CD14-positive monocyte (primary cell): ENCODE measurements at places on chromosomes 7 and 10.

- DNase-seq: no peak
Measured at GRCh38 chr10:119207713-119208552, 562 bp downstream of the GRK5 start.

GRCh38 chr7:150476819-150477631 lies 26.6 kb downstream of the GIMAP8 start:
- no peak for DNase-seq

- no peak for DNase-seq
Measured at GRCh38 chr7:5214236-5214635, 24.2 kb downstream of the WIPI2 start.

DNA sequence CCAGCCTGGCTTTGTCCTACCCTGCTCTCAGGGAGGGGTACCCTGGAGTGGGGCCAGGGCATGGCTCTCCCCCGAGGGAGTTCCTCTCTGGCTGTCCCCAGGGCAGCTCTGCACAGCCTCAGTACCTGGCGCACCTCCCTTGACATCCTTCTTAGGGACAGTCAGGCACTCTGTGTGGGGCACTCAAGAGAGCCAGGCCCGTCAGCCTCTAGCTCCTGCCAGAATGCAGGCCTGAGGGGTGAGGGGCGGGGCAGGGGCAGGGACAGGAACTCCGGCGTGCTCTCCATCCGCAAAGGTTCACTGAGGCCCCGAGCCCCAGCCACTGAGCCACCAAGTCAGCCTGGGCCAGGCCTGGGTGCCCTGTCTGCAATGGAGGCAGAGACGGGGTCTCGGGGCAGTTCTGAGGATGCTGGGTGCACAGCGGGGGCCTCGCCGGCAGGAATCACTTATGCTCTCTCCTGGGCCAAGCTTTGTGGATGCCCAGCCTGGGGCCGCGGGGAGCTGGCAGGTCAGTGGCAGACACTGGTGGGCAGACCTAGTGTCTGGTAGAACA lies 10.1 kb downstream of the LIMK1 start:
- no peak for DNase-seq

DNA sequence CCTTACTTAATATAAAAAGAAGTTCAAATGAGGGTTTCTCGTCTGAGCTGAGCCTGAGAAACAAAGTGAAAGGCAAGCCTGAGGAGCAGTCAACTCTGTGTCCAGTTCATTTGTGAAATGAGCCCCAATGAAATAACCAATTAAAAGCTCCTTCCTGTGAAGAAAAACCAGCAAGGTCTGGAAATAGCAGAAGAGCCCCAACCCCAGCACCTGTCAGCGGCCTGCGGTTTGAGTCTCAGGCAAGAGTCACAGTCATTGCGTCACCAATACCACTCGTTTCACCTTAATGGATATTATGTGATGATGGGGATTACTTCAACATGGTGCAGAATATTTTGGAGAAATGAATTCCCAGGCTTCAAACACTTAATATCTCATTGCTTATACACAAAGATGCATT lies 211.3 kb upstream of the DPP6 start:
- no peak for DNase-seq

DNA sequence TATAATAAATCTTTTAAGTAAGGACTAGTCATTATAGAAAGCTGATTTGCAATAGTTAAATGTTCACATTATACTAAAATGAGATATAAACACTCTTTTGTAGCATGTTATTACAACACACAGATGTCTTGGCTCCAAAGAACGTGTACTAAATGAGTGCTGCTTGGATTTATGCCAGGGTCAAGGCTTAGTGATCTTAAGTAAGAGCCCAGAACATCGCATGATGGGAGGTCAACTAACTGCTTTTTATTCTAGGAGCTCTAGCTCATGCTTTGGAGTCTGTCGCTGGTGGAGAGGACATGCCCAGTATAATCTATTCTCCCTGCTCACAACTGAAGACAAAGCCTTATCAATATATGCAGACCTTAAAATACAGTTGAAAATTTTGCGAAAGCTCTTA lies 315.1 kb downstream of the BBS9 start:
- DNase-seq: no peak

GRCh38 chr10:132022241-132022640 lies 40.5 kb upstream of the BNIP3 start:
- no peak for DNase-seq

DNA sequence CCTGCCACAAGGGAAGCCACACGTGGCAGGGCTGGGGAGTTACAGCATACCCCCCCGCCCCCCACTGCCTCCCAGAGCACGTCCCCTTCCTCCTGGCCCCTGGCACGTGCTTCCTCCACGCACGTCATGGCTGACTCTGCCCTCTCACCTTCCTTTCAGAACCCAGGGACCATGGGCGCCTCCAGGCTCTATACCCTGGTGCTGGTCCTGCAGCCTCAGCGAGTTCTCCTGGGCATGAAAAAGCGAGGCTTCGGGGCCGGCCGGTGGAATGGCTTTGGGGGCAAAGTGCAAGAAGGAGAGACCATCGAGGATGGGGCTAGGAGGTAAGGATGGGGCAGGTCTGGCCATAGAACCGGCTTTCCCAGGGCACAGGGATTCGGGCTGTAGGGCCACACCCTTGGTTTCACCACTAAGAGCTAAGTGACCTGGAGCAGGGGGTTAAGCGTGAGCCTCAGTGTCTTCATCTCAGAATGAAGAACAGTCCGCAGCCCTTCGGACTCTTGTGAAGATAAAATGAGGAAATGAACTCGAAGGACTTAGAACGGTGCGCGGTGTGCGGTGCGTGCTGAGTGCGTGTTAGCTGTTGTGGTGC lies 2.5 kb downstream of the NUDT1 start:
- DNase-seq: peak; percentile 15

DNA sequence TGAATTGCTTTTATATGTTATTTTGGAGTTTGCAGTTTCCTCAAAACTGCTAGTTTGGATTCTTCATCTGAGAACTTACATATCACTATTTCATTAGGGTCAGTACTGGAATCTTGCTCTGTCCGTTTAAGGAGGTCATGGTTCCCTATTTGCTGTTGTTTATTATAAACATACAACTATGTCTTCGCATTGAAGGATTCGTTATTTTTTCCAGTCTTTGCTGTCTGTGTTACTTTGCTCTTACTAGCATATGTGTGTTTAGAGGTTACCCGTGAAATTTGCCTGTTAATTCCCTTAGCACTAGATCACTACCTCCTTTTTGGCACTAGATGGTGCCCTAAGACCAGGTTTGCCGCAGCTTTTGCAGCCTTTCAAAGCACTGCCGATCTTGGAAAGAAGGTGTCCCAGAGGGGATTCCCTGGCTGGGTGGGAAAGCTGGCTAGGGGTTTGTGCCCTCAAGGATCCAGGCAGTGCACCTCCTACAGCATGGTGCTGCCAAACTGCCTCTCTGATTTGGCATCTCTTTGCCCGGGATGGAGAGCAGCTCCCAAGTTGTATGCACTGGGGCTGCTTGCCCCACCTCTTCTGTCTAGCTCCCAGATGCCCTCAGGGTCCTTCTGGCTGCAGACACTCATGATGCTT lies 103.1 kb upstream of the APBB1IP start:
- peak; percentile 75 for DNase-seq

- no peak for DNase-seq
Measured at GRCh38 chr10:188546-188945, 53.3 kb downstream of the ZMYND11 start.

DNA sequence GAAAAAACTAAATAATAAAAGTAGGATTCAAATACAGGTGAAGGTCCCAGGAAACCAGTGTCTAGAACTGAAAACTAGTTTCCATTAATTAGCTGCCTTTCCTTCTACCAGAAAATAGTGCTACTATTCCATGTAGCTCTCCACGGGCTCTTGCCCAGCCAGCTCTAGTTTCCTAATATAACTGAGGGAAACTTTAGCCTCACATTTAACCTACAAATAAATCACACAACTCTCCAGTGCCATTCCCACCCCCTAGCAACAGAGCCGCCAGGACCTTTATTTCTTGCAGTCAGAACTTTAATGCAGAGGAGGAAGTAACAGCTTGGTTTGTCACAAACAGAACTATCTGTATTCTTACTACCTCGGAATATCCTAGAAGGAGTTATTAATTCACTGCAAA lies 10.3 kb downstream of the TOMM7 start:
- no peak for DNase-seq

- DNase-seq: no peak
Measured at GRCh38 chr7:17477182-17477581, 178.7 kb downstream of the AHR start.

DNA sequence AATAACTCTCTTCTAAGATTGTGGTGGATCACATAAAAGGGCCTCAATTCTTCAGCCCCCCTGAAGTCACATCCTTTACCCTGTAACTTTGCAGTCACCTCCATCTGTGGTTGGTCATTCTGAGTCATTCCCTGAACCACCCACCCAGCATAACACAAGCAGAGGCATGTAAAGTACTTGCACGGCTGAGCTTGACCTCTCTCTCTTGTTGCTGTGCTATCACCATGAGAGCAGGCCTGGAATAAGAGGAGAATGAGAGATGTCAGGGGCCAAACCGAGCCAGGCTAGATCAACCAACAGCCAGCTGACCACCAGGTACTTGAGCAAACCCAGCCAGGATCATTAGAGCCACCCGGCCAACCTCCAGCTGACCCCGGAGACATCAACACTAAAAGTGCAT lies 13.5 kb upstream of the STK17A start:
- DNase-seq: no peak

- DNase-seq: no peak
Measured at GRCh38 chr7:83863906-83864305, 215.0 kb upstream of the SEMA3E start.

DNA sequence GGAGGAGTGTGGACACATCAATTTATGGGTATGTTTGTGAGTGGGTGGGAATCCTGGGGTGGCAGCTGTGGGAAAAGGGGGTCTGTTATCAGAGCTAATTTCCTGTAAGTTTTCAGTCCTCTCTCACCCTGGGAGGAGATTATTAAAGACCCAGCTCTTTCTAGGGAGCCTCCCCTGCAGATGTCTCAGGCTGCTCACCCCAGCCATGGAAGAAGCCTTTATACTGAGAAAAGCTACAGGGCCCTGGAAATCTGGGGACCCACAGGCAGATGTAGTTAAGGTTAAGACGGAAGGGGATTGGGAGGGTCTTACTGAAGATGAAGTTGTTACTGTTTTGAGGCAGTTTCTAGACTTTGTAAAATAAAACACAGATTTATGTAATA lies 4.6 kb downstream of the ZNF680 start:
- DNase-seq: no peak

DNA sequence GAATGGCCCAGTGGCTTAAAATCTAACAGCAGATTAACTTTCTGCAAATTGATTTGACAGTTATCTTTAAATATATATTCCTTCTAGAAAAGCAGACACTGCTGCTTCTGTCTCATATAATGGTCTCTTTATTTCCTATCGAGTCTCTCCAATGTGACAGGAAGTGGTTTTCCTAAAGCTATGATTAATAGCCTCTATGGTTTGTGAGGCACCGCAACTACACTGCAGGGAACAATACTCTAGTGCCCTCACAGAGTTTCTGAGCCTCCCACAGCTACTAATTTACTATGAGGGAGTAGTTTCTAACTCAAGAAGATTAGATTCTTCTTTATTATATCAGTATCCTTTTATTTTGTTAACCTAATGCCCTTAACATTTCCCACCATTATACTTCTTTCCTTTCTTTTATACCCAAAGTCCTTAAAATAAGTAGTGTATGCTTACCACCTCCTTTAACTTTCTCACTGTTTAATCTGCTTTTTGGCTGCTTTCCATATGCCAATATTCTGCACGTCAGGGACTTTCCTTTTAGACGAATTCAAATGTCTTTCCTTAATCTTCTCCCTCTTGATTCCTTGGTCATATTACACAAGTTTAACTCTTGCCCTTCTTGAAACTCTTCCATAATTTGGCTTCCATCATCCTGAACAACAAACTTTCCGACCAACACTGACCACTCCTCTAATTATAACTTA lies 23.8 kb upstream of the AHR start:
- DNase-seq: no peak

DNA sequence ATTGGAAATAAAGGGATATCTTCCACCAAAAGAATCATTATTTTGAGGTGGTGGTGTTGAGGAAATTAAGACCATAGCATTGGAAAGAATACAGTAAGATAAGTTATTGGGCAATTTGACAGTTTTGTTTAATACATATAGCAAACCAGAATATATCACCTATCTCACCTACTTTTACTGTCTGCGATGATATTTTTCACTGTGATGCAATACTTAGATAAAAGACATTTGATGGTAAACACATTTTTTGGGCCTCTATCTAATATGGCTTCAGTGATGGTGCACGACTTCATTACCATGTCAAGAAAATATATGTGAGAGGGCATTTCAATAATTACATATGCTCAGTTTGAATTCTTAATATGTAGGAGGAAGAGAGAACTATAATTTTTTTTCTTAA lies 93.7 kb upstream of the MAGI2 start:
- DNase-seq: no peak

DNA sequence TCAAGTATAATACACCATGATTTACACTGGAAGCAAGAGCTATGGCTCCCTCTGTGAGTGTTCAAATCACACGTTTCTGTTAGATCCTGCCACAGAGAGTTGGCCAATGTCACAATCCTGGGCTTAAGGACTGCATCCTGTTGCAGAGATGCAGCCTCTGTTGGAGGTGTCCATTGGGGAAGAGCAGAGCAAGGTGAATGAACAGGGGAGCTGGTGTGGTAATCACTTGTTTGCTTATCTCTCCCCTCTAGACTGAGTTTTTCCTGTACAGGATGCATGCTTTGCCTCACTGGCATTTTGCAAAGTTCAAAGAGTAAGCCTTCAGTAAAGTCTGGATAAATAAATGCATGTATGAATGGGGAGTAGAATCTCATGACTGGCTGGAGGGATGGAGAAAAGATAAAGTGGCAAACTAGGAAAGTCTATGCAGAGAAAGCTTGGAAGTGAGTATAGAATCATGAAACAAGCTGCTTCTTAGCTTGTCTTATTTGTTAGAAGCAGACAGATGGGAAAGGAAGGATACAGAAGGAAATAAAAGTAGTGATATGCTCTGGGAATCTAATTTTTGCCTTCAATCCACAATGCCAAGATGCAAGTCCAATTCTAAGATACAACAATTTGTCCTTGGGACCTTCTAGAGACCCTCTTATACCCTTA lies 605.9 kb downstream of the KCNMA1 start:
- DNase-seq: no peak

DNA sequence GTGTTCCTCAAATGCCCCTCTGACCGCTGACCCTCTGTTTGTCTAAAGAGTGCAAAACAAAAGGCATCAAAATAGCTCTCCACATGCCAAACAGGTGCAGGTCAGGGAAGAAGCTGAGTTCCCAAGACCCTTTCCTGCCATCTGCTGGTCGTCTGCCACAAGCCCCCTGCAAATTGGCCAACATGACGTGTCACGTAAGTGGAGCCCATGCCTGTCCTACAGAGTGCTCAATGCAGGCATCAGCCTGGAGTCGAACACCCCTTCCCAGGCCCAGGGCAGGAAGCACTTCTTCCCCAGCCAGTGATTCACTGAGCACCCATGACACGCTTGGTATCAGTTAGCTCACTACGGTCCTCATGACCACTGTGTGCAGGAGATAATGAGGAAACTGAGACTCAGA lies 14.1 kb downstream of the TMEM72 start:
- peak; percentile 27 for DNase-seq

GRCh38 chr7:141557360-141557759 lies 6.2 kb downstream of the AGK start:
- no peak for DNase-seq
